ENCODE measurements at places on chromosomes 16 and 17.

DNA sequence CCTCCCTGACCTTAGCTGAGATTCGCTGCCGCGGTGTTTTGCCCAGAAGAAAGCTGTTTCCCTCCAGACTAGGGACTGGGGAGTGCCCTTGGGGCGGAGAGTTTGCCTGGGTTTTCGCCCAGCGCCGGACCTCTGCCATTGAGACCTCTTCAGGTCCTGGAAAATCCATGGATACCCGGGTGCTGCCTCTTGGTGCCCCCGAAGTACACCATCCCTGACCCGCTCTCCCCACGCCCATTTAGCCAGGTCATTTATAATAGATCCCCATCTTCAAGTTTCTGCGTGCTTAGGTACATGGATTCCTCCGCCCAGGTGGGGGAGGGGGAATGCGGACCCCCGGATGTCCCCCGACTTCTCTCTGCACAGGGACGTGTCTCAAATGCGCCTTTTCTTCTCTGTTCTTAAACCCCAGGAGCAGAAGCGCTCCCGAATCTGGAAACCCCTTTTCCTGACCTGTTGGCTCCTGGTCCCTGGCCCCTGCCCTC lies 15.0 kb upstream of the CBX8 start:
- no peak for DNase-seq

DNA sequence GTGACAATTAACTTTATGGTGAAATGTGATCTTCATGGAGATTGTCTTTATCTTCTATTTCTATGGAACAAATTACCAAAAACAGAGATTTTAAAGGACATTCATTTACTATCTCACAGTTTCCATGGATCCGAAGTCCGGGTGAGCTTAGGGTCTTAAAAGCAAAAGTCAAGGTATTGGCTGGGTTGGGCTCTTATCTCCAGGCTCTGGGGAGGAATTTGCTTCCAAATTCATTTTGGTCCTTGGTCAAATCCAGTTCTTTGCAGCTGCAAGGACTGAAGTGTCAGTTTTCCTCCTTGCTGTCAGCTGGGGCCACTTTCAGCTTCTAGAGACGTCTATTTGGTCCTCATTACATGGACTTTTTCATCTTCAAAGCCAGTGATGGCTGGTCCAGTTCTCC lies 395.8 kb upstream of the MAF start:
- no peak for DNase-seq

DNA sequence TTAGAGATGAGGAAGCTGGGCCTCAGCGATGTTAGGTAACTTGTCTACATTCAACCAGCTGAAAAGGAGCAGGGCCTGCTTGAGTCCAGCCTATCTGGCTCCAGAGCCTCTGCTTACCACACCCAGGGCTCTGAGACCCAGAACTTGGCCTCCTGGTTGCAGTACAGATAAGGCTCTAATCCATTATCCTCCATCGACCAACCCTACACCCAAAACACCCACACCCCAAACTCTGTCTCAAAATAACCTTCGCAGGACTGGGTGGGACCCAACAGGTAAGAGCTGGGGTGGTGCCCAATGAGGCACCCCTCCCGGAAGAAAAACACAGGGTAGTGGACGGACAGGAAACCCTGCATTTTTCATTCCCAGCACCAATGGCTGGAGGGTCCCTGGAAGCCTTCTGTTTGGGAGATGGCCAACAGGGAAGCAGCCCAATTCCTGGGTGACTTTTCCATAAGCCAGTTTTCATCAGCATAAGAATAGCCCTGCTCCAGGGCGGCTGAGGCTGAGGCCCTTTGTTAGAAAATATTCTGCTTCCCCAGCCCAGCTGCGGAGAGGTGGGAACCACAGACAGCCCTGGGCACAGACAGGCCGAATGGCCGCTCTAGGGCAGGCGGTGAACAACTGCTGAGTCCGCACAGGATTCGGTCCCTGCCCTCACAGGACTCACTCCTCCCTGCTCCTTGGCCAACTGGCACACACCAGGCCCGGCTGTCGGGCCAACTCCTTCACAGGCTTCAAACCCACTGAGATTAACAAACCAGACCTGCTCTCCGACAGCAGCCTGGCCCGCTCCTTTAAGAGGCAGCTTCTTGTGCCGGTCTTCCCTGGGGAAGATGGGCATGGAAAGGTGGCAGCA lies 9.8 kb downstream of the SMIM5 start:
- no peak for DNase-seq

DNA sequence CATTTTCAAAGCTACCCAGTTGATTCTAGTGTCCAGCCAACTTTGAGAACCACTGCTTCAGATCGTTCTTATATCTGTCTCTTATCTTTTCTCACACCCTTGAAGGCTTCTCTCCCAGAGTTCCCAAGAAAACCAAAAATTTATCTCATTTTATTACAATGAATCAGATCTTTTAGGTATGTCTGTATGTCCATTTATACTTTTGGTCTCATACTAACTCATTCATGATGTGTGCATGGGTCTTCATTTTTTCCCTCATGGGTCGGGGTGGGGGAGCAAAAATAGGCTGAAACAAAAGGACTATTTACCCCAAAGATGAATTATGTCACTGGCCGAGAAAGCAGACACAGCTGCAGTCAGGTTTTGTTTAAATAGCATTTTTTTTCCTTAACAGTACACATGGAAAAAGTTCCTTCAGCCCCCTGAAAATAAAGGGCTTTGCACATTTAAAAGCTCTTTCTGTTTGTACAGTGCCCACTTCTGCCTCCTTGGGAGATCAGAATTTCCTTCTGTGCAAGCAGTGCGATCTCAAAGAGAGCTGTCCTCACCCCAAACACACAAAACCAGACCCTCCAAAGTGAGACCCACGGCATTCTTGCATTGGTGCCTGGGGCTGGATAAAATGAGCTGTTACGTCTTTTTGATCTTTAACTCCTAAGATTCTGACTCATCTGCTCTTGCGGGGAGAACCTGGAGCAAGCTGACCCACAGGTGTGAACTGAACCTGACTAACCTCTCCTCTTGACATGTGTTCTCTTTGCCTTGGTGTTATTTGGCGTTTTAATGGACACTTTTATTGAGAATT lies 251.2 kb upstream of the ELAC2 start:
- DNase-seq: no peak

DNA sequence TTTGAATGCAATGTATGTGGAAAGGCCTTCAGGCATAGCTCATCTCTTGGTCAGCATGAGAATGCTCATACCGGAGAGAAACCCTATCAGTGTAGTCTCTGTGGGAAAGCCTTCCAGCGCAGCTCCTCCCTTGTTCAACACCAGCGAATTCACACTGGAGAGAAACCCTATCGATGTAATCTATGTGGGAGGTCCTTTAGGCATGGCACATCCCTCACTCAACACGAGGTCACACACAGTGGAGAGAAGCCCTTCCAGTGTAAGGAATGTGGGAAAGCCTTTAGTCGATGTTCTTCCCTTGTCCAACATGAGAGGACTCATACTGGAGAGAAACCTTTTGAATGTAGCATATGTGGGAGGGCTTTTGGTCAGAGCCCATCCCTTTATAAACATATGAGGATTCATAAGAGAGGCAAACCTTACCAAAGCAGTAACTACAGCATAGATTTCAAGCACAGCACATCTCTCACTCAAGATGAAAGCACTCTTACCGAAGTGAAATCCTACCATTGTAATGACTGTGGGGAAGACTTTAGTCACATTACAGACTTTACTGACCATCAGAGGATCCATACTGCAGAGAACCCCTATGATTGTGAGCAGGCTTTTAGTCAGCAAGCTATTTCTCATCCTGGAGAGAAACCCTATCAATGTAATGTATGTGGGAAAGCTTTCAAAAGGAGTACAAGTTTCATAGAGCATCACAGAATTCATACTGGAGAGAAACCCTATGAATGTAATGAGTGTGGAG lies 24.7 kb downstream of the ZFP90 start:
- no peak for DNase-seq

DNA sequence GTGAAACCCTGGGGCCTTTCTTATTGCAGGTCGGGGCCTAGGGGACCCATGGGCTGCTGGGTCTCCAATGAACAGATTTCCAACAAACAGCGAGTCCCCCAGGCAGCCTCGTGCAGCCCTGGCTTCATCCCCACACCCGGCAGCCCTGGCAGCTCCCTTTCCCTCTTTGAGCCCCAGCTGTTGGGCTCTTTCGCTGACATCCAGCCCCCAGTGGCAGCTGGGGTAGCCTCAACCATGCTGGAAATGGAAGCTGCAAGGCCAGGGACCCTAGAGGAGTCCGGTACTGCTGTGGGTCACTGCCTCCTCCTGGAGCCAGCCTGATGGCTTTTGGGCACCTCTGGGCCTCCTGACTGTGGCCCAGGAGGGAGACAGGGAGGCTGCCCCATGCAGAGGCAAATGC lies 5.9 kb downstream of the RPUSD1 start:
- no peak for DNase-seq

DNA sequence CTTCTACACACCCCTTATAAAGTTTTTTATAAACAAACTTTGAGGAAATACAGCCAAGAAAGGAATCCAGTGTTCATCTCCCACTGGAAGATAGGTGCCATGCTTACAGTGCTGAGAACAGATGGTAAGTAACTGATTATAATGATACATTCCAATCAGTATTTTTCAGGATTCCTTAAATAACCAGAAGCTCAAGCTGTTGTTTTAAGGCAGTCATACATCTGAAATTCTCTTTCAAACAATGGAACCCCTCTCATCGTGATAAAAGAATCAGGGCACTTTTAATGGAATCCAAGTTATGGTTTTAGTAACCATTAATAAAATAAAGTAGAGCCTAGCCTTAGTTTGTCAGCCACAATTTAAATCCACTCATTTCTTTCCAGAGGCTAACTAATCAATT lies 56.1 kb upstream of the STAC2 start:
- no peak for DNase-seq

- DNase-seq: no peak
Observed at GRCh38 chr17:33201283-33201682, 91.8 kb downstream of the ASIC2 start.

- DNase-seq: no peak
Observed at GRCh38 chr17:42277342-42277712, 1.1 kb upstream of the STAT5B start.

- DNase-seq: no peak
Observed at GRCh38 chr16:6861135-6861814, 471.4 kb upstream of the RBFOX1 start.

DNA sequence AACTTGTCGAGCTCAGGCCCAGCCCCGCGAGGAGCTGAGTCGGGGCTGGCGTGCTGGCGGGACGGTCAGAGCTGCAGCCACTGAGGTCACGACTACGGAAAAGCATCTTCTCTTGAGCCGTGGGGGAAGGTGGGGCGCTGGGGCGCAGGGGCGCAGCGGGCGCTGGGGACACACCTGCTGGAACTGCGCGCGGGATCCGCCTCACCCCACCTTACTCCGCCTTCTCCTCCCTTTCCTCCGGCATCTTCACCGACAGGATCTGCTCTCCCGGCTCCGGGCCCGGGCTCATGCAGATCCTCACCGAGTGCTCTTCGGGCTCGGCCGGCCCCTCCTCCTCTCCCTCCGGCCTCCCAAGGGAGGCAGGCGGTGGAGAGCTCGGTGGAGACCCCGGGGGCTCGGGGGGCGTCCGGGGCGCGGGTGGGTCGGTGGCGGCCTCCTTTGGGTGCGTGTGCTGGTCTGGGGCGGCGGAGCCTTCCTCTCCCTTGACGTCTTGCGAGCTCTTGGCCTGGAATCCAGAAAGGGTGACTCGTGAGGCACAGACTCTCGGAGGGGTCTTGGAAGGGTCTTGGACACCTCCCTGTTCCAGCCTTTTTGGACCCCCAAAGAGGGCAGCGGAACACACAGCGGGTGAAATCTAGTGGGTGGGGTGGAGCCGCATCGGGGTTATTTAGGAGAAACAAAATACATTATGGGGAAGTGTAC lies 81.8 kb upstream of the KIFC3 start:
- DNase-seq: no peak

Data from CD4-positive, alpha-beta T cell treated with Interleukin-6 for 4 hours (primary cell).